ENCODE measurements at places on chromosomes 11 and 22. TPM values are rescaled to one million over a fixed set of nuclear protein-coding genes. Genes with fewer than 3 reads are reported as not detected.

The PTPN5 gene
- total RNA-seq: not detected

DNA sequence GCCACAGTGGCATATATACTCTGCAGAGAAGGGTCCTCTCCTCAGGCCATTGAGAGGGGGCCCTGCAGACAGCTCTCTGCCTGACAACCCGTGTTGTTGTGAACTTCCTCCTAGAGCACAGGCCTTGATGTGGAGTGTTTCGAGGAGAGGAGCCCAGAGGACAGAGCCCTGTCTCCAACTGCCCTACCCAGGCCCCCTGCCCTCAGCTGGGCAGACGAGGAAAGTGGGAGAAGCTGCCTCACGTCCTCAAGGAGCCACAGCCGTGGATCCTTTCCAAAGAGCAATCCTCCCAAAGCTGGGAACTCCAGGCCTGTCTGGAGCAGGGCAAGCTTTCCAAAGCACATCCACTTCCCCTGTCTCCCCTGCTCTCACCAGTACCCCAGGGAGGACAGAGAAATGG, 10.7 kb downstream of the LMO1 start:
- DNase-seq: no peak

GRCh38 chr11:7004482-7004881, 15.7 kb downstream of the ZNF214 start:
- peak; percentile 8 for DNase-seq

GRCh38 chr11:1120532-1121330, 37.0 kb upstream of the MUC5AC start:
- DNase-seq: no peak

The MUC15 gene
- not detected for total RNA-seq

DNA sequence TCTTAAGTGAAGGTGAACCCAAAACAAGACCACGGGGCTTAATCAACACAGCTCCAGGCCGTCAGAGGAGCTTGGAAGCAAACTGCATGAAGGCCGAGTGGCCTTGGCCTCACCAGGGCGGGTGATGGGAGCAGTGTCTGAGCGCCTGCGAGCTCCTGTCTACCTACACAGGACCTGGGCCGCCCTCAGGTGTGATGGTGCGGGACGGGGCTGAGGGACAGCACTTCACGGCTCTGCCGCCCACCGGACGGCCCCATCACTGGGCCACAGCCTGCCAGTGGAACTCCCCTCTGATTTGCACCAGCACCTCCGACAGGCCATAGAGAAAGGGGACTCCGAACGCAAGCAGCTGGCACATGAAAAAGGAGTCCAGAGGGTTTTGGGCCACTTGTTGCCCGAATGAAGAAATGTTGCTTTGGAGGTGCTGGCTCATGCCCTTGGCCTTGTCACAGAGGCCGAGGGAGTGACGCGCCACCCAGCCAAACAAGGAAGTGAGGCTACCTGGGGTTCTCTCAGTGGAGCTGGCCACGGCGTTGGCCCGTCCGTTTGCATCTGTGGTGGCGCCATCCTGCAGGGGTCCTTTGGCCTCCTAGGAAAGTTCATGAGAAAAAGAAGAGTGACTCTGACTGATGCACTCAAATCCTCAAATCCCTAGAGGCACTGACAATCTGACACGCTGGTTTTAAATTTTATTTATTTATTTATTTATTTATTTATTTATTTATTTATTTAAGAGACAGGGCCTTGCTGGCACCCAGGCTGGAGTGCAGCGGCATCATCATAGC, 90.3 kb upstream of the BID start:
- DNase-seq: no peak

DNA sequence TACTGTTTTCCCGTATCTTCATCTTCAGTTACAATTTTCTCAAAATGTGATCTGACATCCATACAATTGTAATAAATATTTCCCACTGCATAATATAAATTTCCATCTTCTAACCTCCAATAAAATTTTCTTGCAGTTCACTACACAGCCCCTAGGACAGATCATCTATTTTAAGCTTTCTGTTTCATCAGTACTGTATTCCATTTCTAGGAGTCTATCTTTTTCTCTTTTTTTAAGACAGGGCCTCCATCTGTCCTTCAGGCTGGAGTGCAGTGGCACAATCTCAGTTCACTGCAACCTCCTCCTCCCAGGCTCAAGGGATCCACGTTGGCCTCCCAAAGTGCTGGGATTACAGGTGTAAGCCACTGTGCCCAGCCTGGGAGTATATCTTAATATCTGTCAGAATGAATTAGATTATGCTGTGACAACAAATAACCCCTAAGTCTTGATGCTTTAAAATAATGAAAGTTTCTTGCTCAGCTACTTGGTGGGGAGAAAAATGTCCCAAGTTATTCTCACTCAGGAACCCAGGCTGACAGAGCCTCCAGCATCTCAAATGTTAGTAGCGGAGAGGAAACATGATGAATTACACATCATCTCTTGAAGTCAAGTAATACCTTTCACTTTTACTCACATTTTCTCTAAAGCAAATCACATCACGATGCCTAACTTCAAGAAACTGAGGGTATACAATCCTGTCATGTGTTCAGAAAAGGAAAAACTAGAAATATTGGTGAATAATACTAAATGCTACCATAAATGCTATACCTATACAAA, 92.2 kb downstream of the BUD13 start:
- DNase-seq: no peak

The BATF2 gene
- total RNA-seq: 1.2 TPM

The KCNQ1OT1 gene
- 2.5 TPM for total RNA-seq

DNA sequence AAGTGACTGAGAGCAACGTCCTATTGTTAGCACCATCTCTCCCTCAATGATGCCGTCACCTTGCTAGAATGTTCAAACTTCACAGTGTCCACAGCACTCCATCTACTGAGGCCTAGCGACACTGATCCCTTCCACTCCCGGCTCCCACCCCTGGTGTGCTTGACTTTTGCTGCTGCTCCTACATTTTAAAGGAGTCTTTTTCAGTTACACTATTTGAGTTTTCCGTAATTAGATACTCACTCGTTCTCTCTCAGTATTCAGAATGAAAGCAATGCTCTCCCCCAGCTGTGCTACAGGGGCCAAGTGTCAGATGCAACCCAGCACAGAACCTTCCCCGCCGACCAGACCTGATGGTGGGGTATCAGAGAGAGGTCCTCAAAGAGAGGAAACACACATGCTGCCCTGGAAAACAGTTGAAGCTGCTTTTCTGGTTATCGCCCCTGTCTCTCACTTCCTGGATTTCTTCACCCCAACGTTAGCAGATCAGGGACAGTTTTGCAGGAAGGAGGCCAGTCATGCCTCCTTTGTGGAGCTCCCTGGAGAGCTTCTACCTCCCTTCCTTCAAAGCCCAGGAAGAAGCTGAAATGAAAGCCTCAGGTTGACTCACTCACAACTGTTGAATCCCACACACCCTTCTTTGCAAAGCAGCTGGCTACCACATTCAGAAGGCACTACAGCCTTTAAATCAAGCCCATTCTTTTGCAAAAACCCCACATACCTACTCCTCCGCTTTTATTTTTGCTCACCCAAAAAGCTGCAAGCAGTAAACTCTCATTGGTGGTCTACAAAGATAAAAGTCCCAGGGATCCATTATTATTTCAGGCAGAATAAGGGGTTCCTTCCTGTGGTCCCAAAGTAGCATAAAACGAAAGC, 23.5 kb downstream of the LARGE1 start:
- peak; percentile 29 for DNase-seq

GRCh38 chr11:95297680-95298452, 66.9 kb upstream of the SESN3 start:
- no peak for DNase-seq

GRCh38 chr11:48055292-48056132, 75.2 kb downstream of the PTPRJ start:
- DNase-seq: no peak

GRCh38 chr22:17368554-17369438, 464 bp upstream of the CECR2 start:
- peak; percentile 76 for DNase-seq

The DBX1 gene
- total RNA-seq: not detected

The CEND1 gene
- 0.53 TPM for total RNA-seq

- DNase-seq: peak; percentile 49
Measured at GRCh38 chr11:134069426-134070341, 812 bp downstream of the JAM3 start.

DNA sequence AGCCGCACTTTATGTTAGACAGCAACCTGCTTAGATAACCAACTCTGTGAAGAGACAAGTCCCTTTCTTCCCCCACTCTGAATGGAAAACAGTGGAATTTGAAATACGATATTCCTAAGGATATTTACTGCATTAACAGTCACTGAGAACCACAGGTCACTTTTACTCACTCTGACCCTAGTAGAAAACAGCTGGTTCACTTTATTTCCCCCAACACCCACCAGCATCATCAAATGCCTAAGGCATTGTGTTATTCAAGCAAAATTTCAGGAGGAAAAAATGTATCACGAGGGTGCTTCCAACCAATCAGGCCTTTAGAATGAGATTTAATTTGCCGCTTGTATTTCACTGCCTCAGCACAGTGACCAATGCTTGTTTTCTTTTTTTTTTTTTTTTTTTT, 1134.1 kb upstream of the CCDC90B start:
- no peak for DNase-seq

- DNase-seq: peak; percentile 97
Measured at GRCh38 chr11:65422633-65423515, at the start of gene NEAT1. TSS of gene NEAT1 (plus strand) at chr11:65422798.

DNA sequence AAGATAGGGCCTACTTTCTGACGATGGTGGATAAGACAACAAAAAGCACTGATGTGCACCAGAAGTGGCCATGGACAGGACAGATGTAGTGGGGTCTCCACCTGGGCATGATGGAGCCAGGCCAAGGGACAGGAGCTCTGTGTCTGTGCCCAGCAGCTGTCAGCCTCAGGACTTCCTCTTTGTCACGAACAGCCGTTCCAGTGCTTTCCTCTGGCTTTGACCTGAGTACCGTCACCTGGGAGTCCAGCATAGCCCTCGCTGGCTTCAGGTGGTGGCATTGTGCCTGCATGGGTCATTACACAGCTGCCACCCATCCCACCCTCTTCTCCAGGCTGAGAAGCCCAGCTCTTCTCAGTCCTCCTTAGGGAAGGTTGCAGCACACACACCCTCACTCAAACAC, 137.8 kb downstream of the GRIK4 start:
- no peak for DNase-seq

- no peak for DNase-seq
Measured at GRCh38 chr11:30239025-30239424, 8.2 kb downstream of the FSHB start.

The MYBPC3 gene
- total RNA-seq: not detected

- no peak for DNase-seq
Measured at GRCh38 chr11:70537576-70538571, 139.5 kb downstream of the CTTN start.

DNA sequence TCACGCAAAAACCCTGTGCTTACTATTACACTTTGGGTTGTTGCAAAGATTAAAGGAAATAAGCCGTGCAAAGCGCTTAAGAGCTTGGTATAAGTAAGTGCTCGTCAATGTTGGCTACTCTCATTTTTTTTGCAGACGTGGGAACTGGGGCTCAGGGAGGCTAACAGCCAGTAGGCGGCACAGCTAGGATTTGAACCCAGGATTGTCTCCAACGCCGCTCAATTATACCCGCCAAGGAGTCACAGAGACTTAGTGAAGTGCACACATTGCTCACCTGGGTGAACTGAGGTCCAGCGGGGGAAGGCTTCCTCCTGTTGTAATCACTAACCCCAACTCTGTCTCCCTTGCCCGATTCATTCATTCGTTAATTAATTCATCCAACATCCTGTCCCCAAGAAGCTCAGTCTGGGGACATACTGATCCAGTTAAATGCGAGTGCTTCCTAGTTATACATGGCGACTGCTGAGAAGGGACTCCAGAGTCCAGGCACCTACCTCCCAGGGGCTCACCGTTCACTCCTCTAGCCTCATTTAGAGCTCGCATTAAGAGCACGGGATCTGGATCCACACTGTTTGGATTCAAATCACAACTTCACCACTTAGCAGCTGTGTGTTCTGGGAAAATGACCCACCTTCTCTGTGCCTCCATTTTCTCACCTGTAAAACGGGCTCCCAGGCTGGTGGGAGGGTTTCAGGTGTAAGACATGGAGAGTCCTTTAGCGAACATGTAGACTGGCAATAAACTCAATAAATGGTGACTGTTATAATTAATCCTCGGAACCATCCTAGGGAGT, 838 bp upstream of the MTFP1 start:
- no peak for DNase-seq

The HMOX1 gene
- 60.0 TPM for total RNA-seq

GRCh38 chr22:47016631-47017030, 254.2 kb downstream of the TBC1D22A start:
- DNase-seq: no peak

- DNase-seq: peak; percentile 53
Measured at GRCh38 chr11:103420593-103420992, 311.4 kb downstream of the DYNC2H1 start.

DNA sequence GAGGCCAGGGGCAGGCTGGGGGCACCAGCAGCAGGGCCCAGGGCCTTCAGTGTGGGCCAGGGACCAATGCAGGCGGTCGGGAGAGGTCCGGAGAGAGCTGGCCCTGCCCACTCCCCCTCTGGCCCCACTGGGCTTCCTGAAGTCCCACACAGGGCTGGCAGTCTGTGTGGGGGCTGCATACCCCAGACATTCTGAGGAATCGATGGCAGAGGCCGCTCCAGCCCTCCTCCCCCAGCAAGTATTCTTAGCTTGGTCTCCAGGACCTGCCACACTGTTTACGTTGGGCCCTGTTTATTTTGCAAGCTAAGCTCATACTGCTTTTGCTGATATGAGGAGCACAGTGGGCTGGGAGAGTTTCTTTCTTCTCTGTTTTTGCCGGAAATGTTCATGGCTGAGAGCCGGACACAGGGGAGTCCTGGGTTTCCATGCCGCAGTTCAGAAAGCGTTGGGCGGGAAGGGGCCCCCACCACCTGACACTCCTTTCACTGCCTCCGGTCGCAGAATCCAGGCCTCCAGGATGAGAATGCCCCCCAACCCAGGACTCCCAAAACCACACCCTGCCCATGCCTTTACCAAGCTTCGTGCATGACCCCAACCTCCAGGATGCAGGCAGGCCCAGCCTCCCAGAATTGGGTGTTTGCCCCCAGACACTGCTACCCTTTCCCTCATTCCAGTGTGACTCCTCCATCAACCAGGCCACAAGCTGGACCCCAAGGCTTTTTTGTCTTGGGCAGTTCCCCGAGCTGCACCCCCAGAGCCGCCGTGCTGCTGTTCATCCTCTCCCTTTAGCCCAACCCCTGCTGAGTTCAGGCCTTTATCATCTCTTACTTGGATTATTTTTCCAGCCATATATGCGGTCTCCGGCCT, 81.8 kb upstream of the KCNQ1OT1 start:
- DNase-seq: no peak

Data from myocyte (in vitro differentiated cells).